ENCODE measurements at places on chromosomes 2 and 18. TPM values are rescaled to one million over a fixed set of nuclear protein-coding genes. Genes with fewer than 3 reads are reported as not detected.

CD8B gene
- total RNA-seq, result 0.35 TPM

- no peak overlapping the region for H3K4me3 ChIP-seq
- no peaks in the 10 kb centered on the region for H3K4me1 ChIP-seq
- no peaks in the 10 kb centered on the region for H3K36me3 ChIP-seq
- no peak for DNase-seq
- H3K27ac ChIP-seq, result no peak overlapping the region
Measured at GRCh38 chr2:220143336-220143735, 515.9 kb downstream of the SLC4A3 start.

DNA sequence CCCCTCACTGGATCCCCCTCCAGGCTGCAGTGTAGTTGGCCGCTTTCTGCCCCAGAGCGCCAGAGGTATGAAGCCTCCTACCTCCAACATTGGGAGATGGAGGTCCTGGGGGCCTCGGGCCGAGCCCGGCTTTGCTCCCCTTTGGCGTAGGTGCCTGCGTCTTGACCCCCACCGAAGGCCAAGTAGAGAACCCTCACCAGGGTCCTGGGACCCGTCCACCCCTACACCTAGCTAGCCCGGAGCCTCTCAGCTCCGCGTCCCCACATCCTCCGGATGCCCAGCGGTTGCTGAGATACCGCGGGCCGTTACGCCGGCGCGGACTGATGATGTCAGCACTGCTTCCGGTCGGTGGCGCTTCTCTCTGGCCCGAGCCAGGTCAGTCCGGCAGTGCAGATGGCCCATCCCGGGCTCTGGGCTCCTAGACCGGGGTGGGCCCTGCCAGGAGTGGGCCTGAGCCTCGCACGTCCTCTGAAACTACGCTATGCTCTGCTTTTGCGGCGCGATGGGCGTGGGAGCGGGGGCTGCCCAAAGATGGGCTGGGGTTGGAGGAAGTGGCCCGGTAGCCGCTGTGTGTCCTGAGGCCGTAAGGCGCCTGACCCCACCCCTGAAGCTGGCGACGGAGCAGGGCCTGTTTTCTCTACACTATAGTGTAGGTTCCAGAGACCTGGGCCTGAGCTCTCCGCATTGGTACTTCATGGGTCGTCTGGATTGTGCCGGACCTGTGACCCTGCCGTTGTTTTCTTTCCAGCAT, at the start of the genes GLB1L and STK16:
Gene GLB1L (minus strand): TSS at position 297 of the 751 bp plus-strand sequence. CDS start 1,871 bp downstream, outside the sequence.
Gene STK16 (plus strand): TSS at position 332 of the 751 bp plus-strand sequence. CDS start 521 bp downstream, outside the sequence.
- no peaks in the 10 kb centered on the region for H3K36me3 ChIP-seq
- peak; percentile 98 for DNase-seq
- H3K27ac ChIP-seq, result peak within 1 kb of the TSS; percentile 91
- H3K4me1 ChIP-seq, result peaks cover 2% of the 10 kb centered on the region
- peak within 1 kb of the TSS; percentile 80 for H3K4me3 ChIP-seq

TBC1D8 gene
- total RNA-seq, result 21.8 TPM

- DNase-seq, result peak; percentile 76
- peaks cover 34% of the 10 kb centered on the region for H3K27me3 ChIP-seq
- no peaks in the 10 kb centered on the region for H3K36me3 ChIP-seq
- H3K4me3 ChIP-seq, result peak overlapping the region; percentile 37
Measured at GRCh38 chr2:238846628-238847418, 1.1 kb upstream of the TWIST2 start.

NTSR2 gene
- not detected for total RNA-seq

- H3K27me3 ChIP-seq, result no peaks in the 10 kb centered on the region
- H3K27ac ChIP-seq, result no peak overlapping the region
- peaks cover 4% of the 10 kb centered on the region for H3K36me3 ChIP-seq
- no peak overlapping the region for H3K4me3 ChIP-seq
- no peaks in the 10 kb centered on the region for H3K4me1 ChIP-seq
Measured at GRCh38 chr2:120904830-120905234, 169.2 kb downstream of the GLI2 start.

GRCh38 chr2:229658004-229658403, 56.4 kb downstream of the DNER start:
- H3K4me3 ChIP-seq, result no peak overlapping the region
- DNase-seq, result no peak
- H3K36me3 ChIP-seq, result no peaks in the 10 kb centered on the region
- no peak overlapping the region for H3K27ac ChIP-seq

DNA sequence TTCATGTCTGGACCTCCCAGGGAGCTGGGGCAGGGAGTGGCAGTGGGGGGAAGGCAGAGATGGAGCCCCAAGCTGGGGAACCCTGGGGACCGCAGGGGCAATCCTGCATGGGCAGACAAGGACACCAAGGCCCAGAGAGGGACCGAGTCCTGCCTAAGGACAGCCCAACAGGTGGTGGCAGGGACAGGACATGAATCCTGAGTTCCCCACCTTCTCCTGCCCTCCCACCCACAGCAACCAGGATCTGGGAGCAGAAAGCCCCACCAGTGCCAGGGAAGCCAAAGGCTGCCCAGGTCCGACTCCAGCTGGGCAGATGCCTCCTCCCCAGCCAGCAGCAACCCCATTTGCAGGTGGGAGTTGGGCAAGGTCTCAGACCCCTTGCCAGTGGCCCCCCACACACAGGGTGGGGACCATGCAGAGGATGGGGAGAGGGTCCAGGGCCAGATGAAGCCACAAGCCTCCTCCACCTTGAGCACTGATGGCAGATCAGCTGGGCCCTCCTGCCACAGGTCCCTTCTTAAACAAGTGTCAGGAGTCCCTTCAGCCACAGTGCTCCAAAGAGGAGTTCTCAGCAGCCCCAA, 6.3 kb downstream of the ADRA2B start:
- H3K4me1 ChIP-seq, result peaks cover 25% of the 10 kb centered on the region
- H3K36me3 ChIP-seq, result no peaks in the 10 kb centered on the region
- no peak for DNase-seq
- no peak overlapping the region for H3K4me3 ChIP-seq

DNA sequence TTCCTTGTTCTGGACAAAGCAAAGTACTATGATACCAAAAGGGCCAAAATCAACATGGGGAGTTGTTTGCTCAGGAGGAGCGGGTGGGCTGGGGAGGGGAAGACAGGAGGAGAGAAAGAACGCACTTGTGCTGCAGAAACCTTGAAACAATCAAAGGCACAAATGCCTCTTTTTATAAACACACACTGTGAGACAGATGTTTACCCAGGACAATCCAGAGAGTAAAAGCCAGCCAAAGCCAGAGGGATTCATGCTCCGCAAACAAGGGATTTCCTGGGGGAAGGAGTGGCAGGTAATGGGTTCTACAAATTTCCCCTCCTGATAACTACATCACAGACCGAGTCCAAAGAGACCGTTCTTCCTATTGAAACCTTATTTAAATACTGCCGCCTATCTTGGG, 323.5 kb upstream of the SKOR2 start:
- DNase-seq, result no peak
- H3K4me3 ChIP-seq, result no peak overlapping the region
- H3K27ac ChIP-seq, result no peak overlapping the region
- peaks cover 3% of the 10 kb centered on the region for H3K4me1 ChIP-seq
- H3K36me3 ChIP-seq, result no peaks in the 10 kb centered on the region
- no peaks in the 10 kb centered on the region for H3K27me3 ChIP-seq

TCF7L1 gene
- total RNA-seq, result 110 TPM

- no peak for DNase-seq
- H3K27ac ChIP-seq, result no peak overlapping the region
- H3K4me1 ChIP-seq, result peaks cover 10% of the 10 kb centered on the region
- H3K27me3 ChIP-seq, result no peaks in the 10 kb centered on the region
- H3K36me3 ChIP-seq, result no peaks in the 10 kb centered on the region
Measured at GRCh38 chr2:195590199-195590860, 66.7 kb upstream of the SLC39A10 start.

GRCh38 chr2:237159006-237159911, 73.6 kb downstream of the COPS8 start:
- DNase-seq, result no peak
- no peak overlapping the region for H3K4me3 ChIP-seq
- no peak overlapping the region for H3K27ac ChIP-seq
- H3K36me3 ChIP-seq, result no peaks in the 10 kb centered on the region
- no peaks in the 10 kb centered on the region for H3K4me1 ChIP-seq

GRCh38 chr2:73890301-73891092, 2.3 kb upstream of the ACTG2 start:
- no peak overlapping the region for H3K4me3 ChIP-seq
- H3K36me3 ChIP-seq, result no peaks in the 10 kb centered on the region
- H3K27me3 ChIP-seq, result no peaks in the 10 kb centered on the region
- H3K27ac ChIP-seq, result no peak overlapping the region

- H3K36me3 ChIP-seq, result no peaks in the 10 kb centered on the region
- peaks cover 7% of the 10 kb centered on the region for H3K4me1 ChIP-seq
- H3K4me3 ChIP-seq, result no peak overlapping the region
- H3K27me3 ChIP-seq, result no peaks in the 10 kb centered on the region
Measured at GRCh38 chr2:197626965-197627625, 48.3 kb downstream of the RFTN2 start.

DNA sequence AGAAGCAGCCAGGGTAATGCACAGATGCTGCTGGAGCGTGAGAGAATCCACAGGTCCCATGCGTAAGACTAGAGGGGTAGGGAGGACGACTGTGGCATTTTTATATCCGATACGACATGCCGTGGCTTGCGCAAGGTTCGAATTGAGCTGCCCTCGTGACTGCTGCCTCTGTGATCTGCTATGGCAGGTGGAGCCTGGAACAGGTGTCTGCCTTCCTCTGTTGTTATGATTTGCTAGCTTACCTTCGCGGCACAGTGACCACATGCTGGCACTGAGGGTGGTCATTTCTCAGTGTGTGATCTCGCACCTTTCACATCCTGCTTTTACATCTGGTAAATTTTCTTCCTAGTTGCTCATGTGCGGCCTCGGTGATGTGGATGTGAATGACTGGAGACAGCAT, 240.2 kb downstream of the ALPK2 start:
- H3K4me3 ChIP-seq, result no peak overlapping the region
- peaks cover 7% of the 10 kb centered on the region for H3K4me1 ChIP-seq
- no peaks in the 10 kb centered on the region for H3K27me3 ChIP-seq
- H3K27ac ChIP-seq, result no peak overlapping the region
- DNase-seq, result no peak
- peaks cover 39% of the 10 kb centered on the region for H3K36me3 ChIP-seq

GRCh38 chr2:222228054-222228453, 70.7 kb downstream of the PAX3 start:
- H3K4me3 ChIP-seq, result no peak overlapping the region
- no peak overlapping the region for H3K27ac ChIP-seq
- DNase-seq, result no peak
- no peaks in the 10 kb centered on the region for H3K36me3 ChIP-seq
- H3K4me1 ChIP-seq, result no peaks in the 10 kb centered on the region

SLC9A4 gene
- total RNA-seq, result not detected

RAB6C gene
- not detected for total RNA-seq

DNA sequence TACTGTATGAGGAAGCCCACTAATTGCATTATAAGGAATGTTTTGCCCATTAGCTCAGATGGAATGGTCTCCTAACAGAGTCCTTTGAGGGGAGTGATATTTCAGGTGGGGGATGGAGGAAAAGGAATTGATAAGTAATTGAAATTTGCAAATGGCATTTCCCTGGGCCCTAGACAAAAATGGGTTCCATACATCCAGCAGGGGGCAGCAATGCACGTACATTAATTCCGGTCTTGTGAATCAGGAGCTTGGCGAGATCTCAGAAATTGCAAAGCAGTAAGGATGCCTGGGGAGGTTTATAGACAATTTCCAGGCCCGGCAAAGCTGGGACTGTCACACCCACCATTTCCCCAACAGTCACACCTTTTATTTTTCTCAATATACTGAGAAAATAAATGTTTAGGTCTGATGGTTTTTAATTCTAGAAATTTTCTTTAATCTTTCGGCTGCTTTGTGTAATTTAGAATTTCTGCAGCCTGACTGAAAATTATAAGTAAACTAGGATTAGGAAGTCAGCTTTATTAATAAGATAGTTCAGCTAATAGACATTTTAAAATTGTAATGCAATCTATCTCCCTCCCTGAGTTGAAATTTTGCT, 122.8 kb downstream of the LYPD1 start:
- H3K27ac ChIP-seq, result no peak overlapping the region
- DNase-seq, result peak; percentile 81
- no peaks in the 10 kb centered on the region for H3K36me3 ChIP-seq
- H3K27me3 ChIP-seq, result no peaks in the 10 kb centered on the region
- H3K4me1 ChIP-seq, result peaks cover 3% of the 10 kb centered on the region
